ENCODE measurements at places on chromosomes 6 and 20. TPM values are rescaled to one million over a fixed set of nuclear protein-coding genes. Genes with fewer than 3 reads are reported as not detected.

The SLC22A2 gene
- not detected for total RNA-seq

The NR2E1 gene
- not detected for total RNA-seq

DNA sequence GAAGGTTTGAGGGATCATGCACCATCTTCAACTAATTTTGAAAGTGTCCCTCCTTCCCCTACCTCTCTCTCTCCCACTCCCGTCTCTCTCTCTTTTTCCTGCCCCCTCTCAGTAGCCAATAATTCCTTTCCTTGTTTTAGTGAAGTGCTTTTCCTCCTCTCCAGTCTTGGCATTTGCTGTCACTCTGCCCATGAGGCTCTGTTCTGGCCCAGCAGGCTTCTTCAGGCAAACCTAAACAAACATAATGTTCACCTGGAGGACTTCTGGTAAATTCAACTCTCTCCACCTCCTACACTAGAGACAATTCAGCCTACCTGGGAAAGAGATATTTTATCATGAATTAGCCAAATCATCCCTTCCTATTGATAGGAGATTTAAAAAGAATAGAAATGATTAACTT, 320.4 kb upstream of the RNF24 start:
- DNase-seq = no peak

GRCh38 chr20:51024761-51025160, 1.9 kb upstream of the KCNG1 start:
- DNase-seq = no peak

The IMPG1 gene
- not detected for total RNA-seq

The LPA gene
- 0.36 TPM for total RNA-seq

GRCh38 chr20:32134026-32134425, 24.5 kb downstream of the TM9SF4 start:
- no peak for DNase-seq

GRCh38 chr6:111802720-111803330, 70.4 kb downstream of the FYN start:
- DNase-seq = no peak

DNA sequence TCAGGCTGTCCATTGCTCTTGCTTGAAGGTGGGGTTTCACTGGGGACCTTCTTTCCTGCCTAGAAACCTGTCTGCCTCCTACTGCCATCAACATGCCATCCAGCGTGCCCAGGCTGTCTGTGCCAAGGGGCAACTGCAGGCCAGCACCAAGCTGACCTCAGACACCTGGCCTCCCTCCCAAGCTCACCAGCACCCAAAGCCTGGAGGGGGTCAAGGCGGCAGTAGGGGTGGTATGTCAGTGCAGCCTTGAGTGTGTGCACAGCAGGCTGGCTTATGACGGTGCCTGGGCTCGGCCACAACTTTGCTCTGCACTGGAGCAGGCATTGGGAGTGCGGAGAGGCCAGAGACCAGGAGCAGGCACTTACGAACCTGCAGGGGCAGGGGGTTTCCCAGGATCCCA, 149.0 kb downstream of the EYS start:
- no peak for DNase-seq

DNA sequence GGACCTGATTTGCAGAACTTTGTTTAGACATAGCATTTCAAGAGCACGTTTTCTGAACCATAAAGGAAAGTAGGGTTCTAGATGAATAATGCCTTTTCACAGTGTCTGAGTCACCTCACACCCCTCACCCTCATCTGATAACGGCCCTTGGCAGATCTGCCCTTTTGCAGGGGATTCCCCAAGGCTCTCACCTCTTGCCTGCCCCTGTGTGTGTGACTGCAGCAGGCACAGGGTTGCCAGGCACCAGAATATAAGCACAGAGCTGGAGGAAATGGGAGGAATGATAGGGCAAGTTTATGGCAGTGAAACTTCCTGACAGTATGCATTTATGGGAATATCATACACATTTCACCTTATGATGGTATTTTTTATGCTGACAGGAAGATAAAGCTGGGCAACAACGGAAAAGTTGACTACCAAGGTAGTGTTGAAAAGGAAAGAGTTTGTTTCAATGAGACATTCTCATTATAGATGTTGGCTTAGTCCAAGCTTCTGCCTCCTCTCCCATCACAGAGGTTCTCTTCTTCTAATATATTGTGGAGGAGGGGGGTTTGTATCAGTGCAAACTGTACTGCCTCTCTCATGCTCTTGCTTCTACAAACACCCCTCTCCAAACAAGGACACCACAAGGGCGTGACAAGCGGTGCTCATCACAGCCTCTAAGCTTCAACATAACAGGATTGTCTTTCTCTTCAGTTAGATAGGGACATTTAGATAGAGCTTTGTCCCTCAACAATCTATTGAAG, 101.5 kb upstream of the BACH2 start:
- DNase-seq = no peak

The MACROD2 gene
- 13.8 TPM for total RNA-seq

The TP53TG5 gene
- total RNA-seq = not detected

The ERVFRD-1 gene
- 0.22 TPM for total RNA-seq

DNA sequence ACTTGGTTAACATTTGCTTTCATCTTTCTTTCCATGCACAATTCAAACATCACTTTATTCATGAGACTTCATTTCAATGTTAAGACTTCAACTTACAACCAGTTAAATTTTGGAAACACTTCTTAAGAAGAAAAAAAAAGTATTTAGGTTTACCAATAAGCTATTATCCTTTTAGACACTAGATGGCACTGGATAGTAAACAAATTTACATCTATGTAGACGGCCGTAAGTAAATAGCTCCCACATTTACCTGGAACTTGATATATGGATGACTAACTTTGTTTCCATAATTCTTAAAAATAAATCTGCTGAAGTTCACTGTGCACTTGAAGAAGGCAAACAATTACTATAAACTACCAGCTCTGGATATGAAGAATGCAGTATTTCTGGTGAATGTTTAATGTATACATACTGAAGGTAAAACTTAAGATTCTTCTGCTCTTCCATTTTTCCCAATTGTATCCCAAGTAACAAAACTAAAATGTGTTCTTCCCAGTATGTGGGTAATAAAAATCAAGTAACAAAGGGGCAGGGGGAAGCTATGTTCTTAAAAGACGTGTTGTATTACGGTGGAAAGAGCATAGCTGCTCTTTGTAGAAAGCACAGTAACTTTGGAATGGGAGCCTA, 130.6 kb upstream of the C6orf118 start:
- no peak for DNase-seq

The ISM1 gene
- 24.1 TPM for total RNA-seq

GRCh38 chr6:25017486-25017885, 81.7 kb upstream of the RIPOR2 start:
- no peak for DNase-seq

DNA sequence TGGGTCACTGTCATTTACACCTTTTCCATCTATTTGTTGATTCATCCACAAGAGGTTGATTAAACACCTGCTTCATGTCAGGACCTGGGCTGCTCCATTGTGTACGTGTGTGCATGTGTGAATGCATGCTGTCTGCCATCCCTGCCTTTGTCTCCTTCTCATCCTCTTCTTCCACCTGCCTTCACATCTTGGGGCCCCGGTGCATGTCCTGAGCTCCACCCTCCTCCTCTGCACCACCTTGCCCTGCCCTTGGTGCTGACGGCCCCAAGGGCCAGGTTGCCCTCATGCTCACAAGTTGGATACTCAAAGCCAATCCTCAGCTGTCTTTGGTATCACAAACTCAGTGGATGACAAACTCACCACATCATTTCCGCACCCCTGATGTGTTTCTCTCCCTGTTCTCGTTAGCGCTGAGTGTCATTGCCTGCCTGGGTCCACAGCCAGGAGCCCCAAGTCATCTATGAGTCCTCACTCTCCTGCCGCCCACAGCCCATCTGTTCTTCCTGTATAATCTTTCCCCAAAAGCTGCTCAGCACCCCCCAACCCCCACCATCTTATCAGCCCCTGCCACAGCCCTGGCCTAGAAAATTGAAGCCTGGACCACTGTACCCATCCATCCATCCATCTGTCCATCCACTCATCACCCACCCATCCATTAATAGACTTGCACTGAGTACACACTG, 85.0 kb downstream of the SRC start:
- no peak for DNase-seq

The DOK5 gene
- 13.6 TPM for total RNA-seq

DNA sequence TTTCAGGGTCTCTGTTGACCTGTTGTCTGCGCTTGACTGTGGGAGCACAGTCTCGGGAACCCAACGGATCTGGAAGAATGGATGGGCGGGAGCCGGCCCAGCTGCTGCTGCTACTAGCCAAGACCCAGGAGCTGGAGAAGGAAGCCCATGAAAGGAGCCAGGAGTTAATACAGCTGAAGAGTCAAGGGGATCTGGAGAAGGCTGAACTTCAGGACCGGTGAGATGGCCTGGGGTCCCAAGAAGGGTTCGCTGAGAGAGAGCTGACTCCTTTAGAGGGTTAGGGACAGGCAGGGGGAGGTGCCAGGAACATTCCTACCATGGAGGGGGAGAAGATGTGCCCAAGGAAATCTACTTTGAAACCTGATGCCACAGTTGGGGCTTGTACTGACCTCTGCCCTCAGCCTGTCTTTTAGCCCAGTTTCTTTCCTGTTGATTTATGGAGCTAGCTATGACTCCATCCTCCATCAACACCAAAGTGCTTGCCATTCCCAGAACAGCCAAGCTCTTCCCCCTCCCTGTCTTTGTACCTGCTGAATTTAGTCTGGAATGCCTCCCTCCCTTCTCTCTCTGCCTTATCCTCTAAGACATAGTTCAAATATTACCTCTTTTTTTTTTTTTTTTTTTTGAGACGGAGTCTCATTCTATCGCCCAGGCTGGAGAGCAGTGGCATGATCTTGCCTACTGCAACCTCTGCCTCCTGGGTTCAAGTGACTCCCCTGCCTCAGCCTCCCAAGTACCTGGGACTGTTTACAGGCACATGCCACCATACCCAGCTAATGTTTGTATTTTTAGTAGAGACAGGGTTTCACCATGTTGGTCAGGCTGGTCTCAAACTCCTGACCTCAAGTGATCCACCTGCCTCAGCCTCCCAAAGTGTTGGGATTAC, 12.2 kb downstream of the CEP250 start:
- DNase-seq = no peak

DNA sequence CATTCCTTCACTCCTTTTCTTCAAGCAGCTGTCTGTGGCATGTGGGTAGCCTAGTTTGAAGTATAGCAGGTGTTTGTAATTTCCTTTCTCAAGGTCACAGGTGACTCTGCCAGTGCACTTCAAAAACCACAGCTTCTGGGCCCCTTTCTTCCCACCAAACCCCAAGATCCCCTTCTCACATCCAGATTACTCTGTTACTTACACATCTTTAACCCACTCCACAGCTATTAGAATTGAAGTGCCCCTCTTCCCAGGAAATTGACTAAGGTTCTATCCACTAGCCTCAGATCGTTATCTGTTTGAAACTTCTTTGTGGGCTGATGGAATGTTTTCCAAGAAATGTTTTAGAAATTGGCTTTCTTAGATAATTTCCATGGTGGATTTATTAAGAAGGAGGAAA, 150.8 kb downstream of the AHI1 start:
- no peak for DNase-seq

- DNase-seq = no peak
These were observed 8.9 kb downstream of the TGIF2 start for GRCh38 chr20:36582322-36582721.

DNA sequence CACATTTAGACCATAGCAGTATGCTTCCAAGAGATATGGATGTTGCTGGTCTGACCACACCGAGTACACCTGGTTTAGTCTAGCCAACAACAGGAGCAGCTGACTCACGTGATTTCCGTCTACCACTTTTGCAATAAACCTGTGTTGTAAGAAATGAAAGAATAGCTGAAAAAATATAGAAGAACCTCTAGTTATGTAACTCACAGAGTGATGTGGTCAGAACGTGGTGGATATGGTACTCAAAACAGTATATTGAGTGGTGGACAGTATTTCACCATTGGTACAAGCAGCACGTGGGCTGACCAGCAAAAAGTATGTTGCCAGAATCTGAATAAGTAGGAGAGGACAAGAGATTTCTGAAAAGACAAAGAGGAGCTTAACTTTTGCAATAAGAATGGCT, 226.9 kb downstream of the TBC1D7 start:
- DNase-seq = no peak

DNA sequence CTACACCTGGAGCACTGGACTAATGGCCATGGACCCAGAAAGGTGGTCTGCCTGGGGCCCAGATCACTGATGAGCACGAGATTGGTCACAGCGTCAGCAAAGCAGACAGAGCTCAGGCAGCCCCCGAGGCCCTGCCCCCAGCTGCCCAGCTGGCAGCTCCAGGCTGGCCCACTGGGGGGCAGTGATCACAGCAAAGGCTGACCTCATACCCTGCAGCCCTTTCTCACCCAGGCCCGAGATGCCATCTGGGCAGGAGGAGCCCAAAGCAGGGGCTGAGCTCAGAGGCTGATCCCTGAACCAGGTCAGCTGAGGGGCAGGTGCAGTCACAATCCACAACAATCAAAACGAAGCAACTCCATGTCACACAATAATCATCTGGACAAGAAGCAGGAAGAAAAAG, 4.1 kb downstream of the MAP1LC3A start:
- no peak for DNase-seq

- DNase-seq = no peak
These were observed 3.2 kb downstream of the GNAS start for GRCh38 chr20:58855506-58856389.

GRCh38 chr6:11744753-11745152, 33.9 kb downstream of the ADTRP start:
- peak; percentile 89 for DNase-seq

- no peak for DNase-seq
These were observed 25.4 kb upstream of the FOXF2 start for GRCh38 chr6:1363729-1364572.

DNA sequence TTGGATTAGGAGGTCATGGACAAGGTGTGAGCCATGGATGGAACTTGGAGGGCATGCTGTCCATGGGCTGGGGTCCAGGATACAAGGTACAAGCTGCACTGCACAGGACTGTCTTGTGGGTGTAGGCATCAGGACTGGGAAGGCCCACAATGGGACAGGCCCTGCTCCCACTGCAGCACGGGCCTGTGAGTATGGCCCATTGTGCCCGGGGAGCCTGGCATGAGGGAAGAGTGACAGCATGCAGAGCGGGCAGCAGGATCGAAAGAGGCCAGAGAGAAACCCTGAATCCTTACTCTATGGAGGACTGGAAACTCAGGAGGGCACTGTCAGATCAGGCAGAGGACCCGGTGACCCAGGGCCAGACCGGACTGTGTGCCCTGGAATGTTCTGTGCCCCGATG, 211.3 kb downstream of the PREX1 start:
- peak; percentile 30 for DNase-seq

The KIAA1586 gene
- total RNA-seq = 21.5 TPM

GRCh38 chr20:753897-754635, 14.2 kb downstream of the SLC52A3 start:
- no peak for DNase-seq

The UBD gene
- total RNA-seq = 4.1 TPM

The KCNQ5 gene
- total RNA-seq = 0.49 TPM

DNA sequence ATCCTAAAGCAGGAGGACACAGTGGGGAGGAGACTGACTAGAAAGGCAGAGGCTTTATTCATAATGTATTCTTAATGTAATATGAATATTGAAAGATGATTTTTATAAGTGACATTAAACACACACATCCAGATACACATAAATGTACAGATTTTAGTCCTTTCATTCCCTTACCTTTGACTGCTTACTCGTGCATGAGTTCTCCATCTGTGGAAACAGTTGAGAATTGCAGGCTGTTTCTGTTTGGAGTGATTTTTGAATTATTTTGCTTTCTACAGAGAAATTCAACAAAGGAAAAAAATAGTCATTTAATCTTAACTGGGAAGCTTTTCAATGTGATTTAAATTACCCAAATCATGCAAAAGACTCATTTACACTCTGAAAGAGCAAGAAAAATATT, 136.5 kb downstream of the RIMS1 start:
- DNase-seq = no peak

GRCh38 chr6:105499931-105500330, 97.0 kb upstream of the PREP start:
- no peak for DNase-seq

The CALHM6 gene
- total RNA-seq = 5.5 TPM

Measured in sciatic nerve (tissue), 2 donors.